Activated T-cell treated with anti-CD3 and anti-CD28 coated beads, Interleukin-2, amount 50 U/mL, for 72 hours (primary cell): ENCODE measurements at places on chromosomes 5 and 9.

- no peak for DNase-seq
These were observed 122.4 kb downstream of the MVB12B start for GRCh38 chr9:126448865-126449577.

- no peak for DNase-seq
These were observed 37.8 kb upstream of the UNC5A start for GRCh38 chr5:176772271-176773210.

GRCh38 chr5:166493040-166493439 is 1798.4 kb upstream of the WWC1 start:
- DNase-seq, result no peak

DNA sequence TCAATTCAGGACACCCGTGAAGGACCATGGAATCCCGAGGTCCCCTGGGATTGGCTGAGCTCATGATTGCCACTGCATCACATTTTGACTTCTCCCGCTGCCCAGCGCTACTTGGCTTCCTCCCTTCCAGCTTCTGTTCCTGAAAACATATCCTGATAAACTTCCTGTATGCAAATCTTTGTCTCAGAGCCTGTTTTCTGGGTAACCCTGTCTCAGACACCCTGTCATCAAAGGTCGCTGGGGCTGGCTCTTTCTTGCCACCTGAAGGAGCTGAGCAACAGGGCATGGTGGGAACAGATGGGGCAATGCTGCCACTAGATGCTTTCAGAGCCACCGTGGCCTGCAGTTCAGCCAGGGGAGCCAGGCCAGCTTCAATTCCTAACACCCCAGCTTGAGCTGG is 154.3 kb upstream of the TBC1D2 start:
- no peak for DNase-seq

DNA sequence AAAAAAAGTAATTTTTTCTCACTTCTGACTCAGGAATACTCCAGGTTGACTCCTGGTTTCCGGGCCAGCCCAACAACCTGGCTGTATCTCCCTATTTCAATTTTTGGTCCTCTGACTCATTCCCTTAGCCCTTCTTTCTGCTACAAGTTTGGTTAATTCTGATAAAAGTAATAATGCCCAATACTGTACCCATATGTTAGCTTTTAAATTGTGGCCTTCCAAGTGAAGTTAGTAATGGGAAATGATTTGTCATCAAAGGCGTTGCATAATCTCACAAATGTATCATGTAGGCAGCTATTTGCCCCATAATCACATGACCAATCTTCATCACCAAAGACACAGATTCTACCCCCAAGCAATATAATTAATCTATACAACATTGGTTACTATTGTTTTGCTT is 31.1 kb upstream of the BNC2 start:
- no peak for DNase-seq

DNA sequence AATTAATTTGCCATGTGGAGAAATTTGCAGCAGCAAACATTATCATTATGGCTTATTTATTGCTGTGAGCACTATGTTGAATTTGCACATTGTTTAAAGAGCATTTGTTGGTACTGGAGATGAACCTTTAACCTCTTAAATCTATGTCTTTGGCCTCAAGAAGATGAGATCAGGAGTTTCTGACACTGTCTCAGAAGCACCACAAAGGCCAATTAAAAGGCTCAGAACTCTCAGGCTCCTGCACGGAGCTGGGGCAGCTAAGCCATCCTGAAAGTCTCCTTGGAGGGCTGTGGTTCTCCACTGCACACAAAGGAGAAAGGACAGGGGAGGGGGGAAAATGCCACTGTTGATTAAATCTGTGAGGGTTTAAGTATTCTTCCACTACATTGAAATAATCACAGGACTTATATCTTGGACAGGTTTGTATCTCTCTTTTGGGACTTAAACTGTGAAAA is 33.1 kb downstream of the ZNF366 start:
- DNase-seq, result no peak

- no peak for DNase-seq
These were observed 4.5 kb downstream of the DBN1 start for GRCh38 chr5:177468685-177469628.

DNA sequence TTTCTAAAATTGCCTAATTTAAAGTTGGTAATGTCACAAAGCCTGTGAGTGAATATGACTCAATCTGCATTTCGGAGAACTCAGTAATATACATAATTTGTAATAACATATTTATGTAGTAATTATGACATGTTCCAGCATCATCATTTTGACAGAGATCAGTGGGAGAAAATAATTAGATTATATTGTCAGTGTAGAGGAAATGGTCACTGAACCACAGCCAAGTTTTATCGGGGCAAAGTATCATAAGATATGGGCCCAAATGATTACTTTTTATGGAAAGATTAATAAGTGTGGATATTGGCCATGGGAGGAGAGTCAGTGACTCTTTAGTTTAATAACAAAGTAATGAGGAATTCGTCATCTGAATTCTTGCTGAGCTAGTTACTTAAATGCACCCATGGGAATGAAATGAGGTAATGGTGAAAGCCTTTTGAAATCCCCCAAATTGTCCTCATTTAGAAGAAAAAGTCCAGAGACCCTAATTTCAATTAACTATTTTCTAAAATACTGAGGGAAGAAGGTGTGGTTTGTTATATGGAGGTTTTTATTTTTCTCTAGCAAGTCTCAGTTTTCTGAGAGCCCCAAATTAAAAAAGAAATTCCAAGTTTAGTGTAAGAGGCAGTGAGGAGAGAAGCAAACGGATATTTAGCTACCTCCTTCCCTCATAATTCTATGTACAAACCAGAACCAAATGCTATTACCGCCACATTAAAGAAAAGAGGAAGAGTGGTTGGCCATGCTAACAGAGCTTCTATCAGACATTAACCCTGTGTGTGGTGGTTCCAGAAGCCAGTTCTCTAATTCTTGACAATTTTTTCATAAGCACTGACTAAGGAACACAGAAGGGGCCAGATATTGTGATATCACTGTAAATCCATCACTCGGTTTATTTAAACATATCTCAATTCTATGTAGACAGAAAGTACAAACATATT is 37.7 kb upstream of the MRPS30 start:
- DNase-seq, result no peak

- DNase-seq, result no peak
These were observed 189.0 kb downstream of the SEC61B start for GRCh38 chr9:99411068-99411467.

DNA sequence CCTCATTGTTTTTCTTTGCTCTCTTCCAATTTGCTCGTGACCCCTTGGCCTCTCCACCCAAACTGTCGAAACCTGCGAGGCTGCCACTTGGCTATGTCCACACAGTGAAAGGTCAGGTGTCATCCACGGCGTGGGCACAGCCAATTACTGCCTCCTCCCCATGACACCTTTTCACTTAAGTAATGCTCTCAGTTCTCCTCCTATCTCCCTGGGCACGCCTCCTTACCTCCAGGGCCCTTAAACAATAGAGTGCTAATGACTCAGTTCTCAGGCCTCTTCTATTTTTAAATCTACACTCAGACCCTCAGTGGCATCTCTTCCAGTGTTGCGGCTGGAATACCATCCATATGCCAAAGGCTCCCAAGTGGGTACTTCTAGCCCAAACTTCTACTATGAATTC is 256.8 kb downstream of the ROR2 start:
- no peak for DNase-seq

GRCh38 chr5:9104571-9105339 is 441.1 kb downstream of the SEMA5A start:
- DNase-seq, result no peak

GRCh38 chr5:158911693-158912363 is 187.9 kb downstream of the EBF1 start:
- no peak for DNase-seq

GRCh38 chr5:125551246-125551645 is 804.8 kb upstream of the ZNF608 start:
- DNase-seq, result no peak

GRCh38 chr5:100691548-100691947 is 156.4 kb downstream of the FAM174A start:
- DNase-seq, result no peak
